Fibroblast of the aortic adventitia (primary cell): ENCODE measurements at places on chromosomes 5 and 9. TPM values are rescaled to one million over a fixed set of nuclear protein-coding genes. Genes with fewer than 3 reads are reported as not detected.

ZNF367 gene
- 0.33 and 31.3 TPM in 2 replicates for total RNA-seq

SPATA31E1 gene
- not detected in 2 replicates for total RNA-seq

SPATA31D1 gene
- total RNA-seq, result not detected in 2 replicates

KIF4B gene
- not detected in 2 replicates for total RNA-seq

ZNF782 gene
- 2.3 and 7.1 TPM in 2 replicates for total RNA-seq
